B cell (primary cell): ENCODE measurements at places on chromosomes 1 and 21.

DNA sequence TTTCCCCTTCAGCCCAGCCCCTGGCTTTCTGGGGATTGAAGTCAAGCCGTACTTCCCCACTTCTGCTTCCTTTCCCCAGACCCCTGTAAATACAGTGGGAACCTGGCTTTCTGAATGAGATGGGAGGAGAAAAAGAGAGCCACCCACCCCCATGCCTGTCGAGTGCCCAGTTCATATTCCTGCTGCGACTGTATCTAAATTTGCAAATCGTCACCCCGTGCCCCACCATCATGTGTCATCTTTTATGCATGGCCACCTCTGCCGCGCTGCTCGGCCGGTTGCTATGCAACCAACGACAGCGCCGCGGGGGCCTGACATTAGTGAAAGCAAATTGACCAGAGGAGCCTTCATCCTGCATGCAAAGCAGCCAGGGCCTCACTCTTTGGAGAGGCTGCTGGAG is 143.0 kb downstream of the ELAVL4 start:
- DNase-seq: peak; percentile 45

GRCh38 chr1:87044840-87045239 is 130.4 kb downstream of the HS2ST1 start:
- DNase-seq: peak; percentile 48

DNA sequence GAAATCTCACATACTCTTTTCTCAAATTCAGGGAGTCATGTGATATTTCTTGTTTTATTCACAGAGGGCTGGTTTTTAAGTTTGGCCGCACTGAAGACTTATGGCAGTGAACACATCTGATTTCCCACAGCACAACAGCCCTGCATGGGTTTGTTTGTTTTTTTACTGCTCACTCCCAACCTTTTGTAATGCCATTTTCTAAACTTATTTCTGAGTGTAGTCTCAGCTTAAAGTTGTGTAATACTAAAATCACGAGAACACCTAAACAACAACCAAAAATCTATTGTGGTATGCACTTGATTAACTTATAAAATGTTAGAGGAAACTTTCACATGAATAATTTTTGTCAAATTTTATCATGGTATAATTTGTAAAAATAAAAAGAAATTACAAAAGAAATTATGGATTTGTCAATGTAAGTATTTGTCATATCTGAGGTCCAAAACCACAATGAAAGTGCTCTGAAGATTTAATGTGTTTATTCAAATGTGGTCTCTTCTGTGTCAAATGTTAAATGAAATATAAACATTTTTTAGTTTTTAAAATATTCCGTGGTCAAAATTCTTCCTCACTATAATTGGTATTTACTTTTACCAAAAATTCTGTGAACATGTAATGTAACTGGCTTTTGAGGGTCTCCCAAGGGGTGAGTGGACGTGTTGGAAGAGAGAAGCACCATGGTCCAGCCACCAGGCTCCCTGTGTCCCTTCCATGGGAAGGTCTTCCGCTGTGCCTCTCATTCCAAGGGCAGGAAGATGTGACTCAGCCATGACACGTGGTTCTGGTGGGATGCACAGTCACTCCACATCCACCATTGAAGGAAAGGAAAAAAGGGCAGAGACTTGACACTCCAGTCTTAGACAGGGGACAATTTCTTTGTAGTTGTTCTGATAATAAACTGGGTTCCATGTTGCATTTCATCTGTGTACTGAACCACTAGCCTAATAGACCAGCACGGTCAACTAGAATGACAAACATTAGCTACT is 22.8 kb downstream of the TMEM50A start:
- DNase-seq: no peak

DNA sequence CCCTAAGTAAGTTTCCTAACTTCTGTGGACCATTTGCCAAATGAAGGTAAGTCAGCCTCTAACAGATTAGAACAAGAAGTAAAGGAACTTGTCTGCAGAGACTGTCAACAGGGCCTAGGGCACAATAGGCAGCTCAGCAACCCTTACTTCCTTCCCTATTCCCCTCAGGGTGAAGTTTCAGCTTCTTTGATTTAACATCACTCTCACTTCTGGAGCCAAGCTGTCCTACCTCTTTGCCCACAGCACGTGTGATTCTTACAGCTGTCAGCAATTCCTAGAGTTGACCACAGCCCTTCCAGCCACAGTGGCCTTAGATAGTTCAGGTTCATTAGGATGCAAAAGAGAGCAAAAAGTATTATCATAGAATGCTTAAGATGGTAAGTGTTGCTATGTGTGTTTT is 7.6 kb upstream of the EIF4G3 start:
- peak; percentile 70 for DNase-seq

- no peak for DNase-seq
Observed at GRCh38 chr1:57142999-57143398, 177.2 kb upstream of the C8B start.

GRCh38 chr1:10685808-10686403 is 110.5 kb downstream of the CASZ1 start:
- no peak for DNase-seq

- DNase-seq: no peak
Observed at GRCh38 chr1:182351790-182352364, 39.7 kb downstream of the GLUL start.

DNA sequence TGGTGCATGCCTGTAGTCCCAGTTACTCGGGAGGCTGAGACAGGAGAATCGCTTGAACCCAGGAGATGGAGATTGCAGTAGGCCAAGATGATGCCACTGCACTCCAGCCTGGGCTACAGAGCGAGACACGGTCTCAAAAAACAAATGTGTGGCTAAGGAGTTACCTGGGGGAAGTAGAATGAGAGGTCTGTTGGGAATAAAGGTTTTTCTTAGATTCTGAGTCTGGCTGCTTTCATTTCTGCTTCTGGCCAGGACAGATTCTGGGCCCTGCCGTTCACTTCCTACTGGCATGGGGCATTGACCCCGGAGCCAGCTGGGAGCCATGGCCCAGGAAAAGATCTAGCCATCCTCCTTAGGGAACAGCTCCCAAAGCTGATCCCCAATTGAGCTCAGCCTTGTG is 420 bp upstream of the DCDC2B start:
- DNase-seq: peak; percentile 65

GRCh38 chr1:19467199-19468187 is 17.8 kb downstream of the CAPZB start:
- DNase-seq: no peak

GRCh38 chr1:72369069-72369757 is 86.9 kb upstream of the NEGR1 start:
- DNase-seq: no peak

GRCh38 chr21:43361127-43361492 is 65.8 kb downstream of the SIK1 start:
- DNase-seq: peak; percentile 67

- DNase-seq: no peak
Observed at GRCh38 chr1:116532671-116533428, 38.0 kb downstream of the CD58 start.

- DNase-seq: no peak
Observed at GRCh38 chr1:19932866-19933265, 9.4 kb upstream of the PLA2G2E start.

DNA sequence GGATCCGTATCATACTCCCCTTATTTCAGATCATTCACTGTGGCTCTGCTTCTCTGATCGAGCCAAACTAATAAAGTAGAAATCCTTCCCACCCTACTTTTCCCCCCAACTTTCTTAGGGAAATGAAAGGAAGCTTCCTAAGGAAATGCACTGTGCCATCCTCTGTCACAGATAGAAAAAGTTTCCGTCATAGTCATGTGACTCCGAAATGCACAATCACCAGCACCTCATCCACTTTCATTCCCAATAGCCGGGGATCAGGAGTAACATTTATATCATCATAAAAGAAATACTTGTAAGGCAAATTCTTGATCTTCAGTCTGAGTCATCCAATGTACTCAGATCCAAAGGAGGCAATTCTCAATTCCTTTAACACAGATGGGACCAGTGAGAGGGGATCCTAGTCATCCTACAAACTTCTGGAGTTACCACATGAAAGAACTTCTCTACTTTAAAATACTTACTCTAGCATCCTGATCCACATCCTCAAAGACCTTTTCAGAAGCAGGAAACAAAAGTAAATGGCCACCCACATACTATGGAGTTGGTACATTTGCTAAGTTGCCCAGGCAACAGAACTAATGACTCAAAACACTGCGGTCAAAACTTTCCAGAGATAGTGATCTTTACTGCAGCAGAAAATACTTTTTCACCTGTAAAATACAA is 97.8 kb upstream of the ZC3H11B start:
- no peak for DNase-seq

DNA sequence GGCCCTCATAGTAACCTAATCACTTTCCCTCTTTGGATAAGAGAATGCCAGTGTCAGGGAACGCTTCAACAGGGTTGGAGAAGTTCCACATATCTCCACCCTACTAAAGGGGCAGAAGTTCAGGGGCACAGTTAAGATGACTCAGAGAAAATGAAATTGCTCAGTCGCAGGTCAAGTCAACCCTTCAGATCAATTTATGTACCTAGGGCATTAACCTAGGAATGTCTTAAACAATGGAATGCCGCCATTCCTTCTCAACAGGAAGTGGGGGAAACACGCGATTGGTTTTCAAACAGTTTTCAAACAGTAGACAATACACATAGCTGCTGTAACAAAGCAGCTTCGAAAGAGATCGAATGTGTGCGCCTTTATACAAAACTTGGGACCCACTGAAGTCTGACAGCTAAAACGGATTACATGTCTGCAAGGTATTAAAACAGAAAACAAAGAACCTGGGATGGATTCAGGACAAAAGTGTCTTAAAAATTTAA is 897 bp downstream of the SLC25A24 start:
- no peak for DNase-seq

DNA sequence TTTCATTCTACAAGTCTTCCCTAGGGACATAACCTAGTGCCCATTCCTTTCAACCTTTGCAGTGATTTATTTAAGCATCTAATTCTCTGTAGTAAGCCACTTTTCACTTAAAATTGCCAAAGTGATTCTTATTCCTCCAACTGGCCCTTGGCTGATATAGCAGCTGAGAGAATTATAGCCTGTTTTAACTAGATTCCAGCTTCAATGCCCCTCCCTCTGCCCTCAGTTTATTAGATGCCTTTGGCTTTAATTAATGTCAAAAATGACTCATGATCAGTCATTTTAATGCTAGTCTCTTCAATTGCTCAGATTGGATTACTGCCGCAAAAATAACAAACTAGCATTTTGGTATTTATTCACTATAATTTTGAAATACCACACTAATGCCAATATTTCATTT is 145.4 kb upstream of the KCTD3 start:
- DNase-seq: no peak

- DNase-seq: no peak
Observed at GRCh38 chr1:165161130-165161529, 195.4 kb downstream of the LMX1A start.

GRCh38 chr1:178341261-178341956 is 155.4 kb downstream of the CLEC20A start:
- no peak for DNase-seq

- no peak for DNase-seq
Observed at GRCh38 chr1:36567601-36568341, 85.1 kb upstream of the CSF3R start.

- DNase-seq: no peak
Observed at GRCh38 chr1:115454837-115455511, 116.9 kb upstream of the NGF start.

DNA sequence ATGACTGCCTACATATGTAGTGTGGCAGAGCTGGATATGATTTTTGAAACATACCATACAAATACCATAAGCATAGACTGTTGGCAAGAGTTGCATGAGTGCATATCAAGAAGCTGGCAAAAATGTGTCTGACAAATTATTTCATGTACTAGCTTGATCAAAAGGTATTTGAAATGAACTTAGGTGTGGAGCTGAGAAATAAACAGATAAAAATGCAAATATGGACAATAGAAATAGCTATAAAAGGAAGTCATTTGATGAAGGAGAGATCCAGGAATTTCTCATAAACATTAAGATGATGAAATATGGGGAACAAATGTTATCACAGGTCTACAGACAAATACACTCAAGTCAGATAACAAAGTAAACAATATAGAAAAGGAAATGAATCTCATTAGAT is 609.1 kb downstream of the PTPRC start:
- no peak for DNase-seq

DNA sequence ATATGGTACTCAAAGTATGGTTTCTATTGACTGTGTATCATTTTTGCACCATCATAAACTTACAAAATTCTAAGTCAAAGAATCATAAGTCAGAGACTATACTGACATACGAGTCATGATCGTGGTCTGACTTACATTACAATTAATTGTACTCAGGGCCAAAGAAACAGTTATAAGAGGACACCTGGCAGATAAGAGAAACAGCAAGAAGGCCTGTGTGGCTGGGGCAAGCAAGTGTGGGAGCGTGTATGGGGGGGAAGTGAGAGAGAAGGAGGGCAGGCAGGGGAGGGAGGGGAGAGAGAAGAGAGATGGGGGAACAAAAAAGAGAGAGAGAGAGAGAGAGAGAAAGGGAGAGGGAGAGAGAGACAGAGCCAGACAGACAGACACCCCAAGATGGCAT is 70.9 kb downstream of the RERE start:
- no peak for DNase-seq

GRCh38 chr1:55326496-55327243 is 111.5 kb upstream of the USP24 start:
- DNase-seq: no peak

DNA sequence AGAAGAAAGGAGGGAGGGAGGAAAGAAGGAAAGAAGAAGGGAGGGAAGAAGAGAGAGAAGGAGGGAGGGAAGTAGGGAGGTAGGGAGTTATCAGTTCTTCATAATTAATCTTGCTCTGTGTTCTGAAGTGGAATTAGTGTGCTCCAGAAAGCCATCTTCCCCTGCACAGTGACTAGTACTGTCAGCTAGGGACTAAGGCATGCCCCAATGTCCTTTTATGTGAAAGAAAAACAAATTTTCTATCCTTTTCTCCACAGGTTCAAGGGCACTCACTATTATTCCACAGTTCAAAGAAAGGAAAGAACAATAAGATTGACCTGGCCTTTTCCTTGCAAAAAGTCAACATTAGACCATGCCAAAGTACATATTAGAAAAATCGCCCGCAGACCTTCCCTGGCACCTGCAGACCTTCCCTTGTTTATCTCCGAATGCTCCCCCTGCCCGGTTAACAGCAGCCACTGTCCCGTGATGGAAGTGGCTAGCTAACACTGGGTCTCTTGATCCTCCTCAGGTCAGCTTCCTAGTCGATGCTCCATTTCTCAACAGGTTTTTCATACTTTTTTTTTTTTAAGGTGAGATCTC is 107.2 kb upstream of the EDEM3 start:
- DNase-seq: no peak

DNA sequence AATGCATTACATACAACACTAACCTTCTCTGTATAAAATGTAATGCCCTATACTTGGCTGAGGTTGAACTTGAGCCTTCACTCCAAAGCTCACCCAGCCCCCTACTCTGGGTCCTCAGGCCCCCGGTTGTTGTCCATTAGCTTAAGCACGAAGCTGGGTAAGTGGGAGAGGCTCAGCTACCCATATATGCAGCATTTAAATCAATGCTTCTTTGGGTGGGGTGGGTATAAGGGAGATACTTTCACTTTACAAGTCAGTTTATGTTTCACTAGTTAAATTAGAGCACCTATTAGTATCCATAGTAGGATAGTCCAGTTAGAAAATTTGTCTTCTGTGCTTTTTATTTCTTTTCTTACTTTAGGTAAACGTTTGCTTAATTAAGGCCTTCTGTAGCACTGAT is 151.4 kb downstream of the LMX1A start:
- DNase-seq: no peak
